ENCODE measurements at places on chromosomes 5 and 9.

GRCh38 chr9:34577400-34578240 is 11.9 kb downstream of the CNTFR start:
- no peak for DNase-seq

DNA sequence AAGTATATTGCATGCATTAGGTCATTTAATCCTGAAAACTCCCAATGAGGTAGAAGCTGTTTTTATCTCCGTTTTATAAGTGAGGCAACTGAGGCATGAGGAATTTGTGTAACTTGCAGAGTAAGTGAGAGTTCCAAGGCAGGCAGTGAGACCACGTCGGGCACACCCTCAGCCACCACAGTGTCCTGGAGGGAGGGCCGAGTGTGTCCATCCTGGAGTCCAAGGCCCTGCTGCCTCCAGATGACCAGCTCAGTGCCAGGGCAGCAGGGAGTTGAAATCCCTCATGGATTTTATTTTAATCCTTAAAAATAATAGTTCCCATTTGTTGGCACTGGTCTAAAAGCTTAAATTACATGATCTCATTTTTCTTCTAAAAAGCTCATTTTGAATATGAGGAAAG is 104.6 kb upstream of the SMIM23 start:
- no peak for DNase-seq

- no peak for DNase-seq
Measured at GRCh38 chr5:32280656-32281081, 32.1 kb downstream of the MTMR12 start.

- no peak for DNase-seq
Measured at GRCh38 chr5:134142052-134142451, 27.6 kb downstream of the TCF7 start.

DNA sequence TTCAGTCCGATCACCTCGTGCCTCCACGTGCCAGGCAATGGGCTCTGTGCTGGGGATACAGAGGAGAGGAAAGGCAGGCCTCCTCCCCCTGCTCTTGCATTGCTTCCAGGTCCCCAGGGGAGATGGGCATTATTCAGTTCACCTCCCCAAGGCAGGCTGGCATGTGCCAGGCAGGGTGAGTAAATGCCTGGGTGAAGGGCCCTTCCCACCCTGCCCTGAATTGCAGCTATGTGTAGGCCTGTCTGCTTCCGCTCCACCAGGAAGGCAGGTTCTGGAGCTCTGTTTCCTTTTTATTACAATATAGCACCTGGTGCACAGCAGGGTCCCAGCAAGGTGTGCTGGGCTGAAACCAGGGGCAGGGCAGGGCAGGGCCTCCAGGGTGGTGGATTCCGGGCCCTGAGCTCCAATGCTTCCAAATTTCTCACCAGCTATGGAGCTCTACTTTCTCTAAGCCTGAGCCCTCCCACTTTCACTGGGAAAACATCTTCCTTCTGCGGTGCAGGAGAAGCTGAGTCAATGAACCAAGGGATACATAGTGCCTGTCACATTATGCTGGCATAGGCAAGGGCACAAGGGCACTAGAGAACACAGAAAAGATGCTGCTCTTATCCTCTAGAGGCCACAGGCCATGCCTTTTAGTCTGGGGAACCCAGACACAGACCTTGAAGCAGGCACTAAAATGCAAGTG is 42.0 kb downstream of the SHB start:
- DNase-seq: no peak

DNA sequence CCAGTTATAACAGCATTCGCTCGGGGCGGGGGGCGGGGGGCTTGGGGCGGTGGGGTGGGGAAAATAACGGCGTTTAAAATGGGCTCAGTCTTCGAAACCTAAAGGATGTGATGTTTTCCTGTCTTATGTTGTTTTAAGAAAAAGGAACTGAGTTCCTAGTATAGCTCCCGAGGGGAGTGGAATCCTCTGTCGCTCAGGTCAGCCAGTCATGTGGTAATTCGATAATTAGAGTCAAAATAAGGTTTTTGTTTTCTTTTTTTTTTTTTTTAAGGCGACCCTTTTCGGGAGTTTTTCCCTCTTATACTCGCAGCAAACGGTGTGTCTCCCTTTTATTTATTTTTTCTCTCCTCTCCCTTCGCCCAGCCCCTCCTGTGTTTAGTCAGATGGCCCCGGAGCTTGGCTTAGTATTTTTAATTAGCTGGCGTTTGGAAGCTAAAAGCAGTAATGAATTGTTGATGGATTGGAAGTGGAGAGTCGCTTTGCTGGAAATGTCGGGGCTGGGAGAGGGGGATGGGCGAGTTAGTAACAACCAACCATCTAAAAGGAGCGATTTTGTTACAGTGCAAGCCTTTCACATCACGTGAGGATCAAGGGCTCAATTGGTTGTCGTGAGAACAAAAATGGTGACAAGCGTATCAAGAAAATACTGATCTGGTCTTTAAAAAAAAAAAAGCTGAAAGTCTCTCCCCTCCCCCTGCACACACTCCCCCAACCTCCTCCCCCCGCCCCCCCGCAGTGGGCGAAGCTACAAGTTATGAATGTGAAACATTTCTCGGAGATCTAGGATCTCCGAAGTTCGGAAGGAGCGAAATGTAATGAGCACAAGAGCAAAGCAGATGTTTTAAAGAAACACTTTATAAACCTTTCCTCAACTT is 714 bp upstream of the ZNF608 start:
- peak; percentile 29 for DNase-seq

All from AG08395 (cell line).